Testis (tissue), 5 donors: ENCODE measurements at places on chromosomes 4 and X. TPM values are rescaled to one million over a fixed set of nuclear protein-coding genes. Genes with fewer than 3 reads are reported as not detected.

GRCh38 chr4:157012781-157013180, 41.2 kb upstream of the PDGFC start:
- no peaks in the 10 kb centered on the region for H3K4me1 ChIP-seq
- H3K27ac ChIP-seq: no peak overlapping the region
- no peaks in the 10 kb centered on the region for H3K27me3 ChIP-seq

APLN gene
- 3.1 TPM for total RNA-seq

ELK1 gene
- 102 TPM for total RNA-seq

POU4F2 gene
- 0.93 TPM for total RNA-seq

MAGEA11 gene
- total RNA-seq: 9.8 TPM

DNA sequence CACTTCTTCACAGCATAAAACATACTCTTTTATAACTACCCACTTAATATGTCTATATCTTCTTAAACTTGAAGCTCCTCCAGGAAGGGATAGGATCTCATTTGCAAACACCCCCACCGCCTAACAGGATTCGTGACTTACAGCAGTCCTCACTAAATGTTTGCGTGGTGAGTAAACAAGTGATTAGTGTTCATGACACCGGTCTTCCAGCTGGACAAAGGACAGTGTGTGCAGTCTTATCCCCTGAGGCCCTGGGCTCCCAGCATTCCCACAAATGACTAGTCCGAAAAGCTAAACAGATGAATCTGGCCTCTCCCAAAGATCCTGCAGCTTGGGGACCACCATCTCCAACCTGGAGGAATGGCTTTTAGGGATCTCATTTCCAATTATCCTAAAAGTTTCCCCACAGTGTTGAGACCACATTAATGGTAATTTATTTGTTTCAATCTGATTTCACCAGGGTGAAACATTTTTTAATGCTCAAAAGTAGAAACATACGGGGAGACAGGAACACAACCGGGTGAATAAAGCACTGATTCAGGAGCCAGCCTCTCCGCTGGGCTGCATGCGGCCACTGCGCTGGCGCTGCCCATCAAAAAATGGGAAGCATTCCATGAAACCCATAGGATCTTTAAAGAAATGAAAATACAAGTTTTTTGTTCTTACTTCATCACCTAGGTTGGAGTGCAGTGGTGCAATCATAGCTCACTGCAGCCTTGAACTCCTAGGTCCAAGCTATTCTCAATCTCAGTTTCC, 69.2 kb downstream of the HADH start:
- no peak overlapping the region for H3K27ac ChIP-seq
- no peak overlapping the region for H3K4me3 ChIP-seq
- no peaks in the 10 kb centered on the region for H3K36me3 ChIP-seq
- no peak for DNase-seq

MAGEA10 gene
- total RNA-seq: 6.1 TPM

PI4K2B gene
- total RNA-seq: 18.9 TPM

- DNase-seq: no peak
- no peaks in the 10 kb centered on the region for H3K4me1 ChIP-seq
- no peak overlapping the region for H3K27ac ChIP-seq
- no peak overlapping the region for H3K4me3 ChIP-seq
Observed at GRCh38 chr4:157115613-157116335, 39.8 kb downstream of the GLRB start.

DCAF12L1 gene
- total RNA-seq: 27.0 TPM

HGFAC gene
- 16.8 TPM for total RNA-seq

DNA sequence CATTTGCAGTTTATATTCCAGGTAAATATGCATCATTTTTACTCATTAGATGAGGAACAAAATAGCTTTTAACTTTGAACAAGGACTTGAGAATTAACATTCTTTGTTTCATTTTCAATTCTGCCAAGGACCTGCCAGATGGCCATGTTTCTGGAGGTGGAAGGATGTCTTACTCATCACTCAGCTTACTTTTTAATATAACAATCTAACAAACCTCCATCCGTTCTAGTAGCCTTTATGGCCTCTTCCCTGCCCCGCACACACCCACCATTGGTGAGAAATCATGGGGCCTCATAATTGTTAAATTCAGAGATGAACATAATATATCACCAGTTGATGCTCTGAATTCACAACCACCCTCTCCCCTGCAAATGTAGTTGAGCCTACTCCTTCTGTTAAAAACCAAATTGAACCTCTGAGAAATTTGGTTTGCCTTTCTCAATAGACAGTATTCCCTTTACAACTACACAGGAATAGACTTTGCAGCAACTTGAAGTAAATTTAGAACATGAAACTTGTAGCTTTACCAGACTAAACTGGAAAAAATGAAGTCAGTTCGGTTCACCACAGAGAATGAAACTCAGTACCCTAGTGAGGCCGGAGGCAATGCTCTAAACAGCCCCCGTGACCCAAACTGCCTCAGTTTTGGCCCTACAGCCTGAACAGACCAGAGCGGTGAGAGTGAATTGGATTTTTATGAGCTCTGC, 50.1 kb upstream of the ACSL4 start:
- DNase-seq: no peak
- H3K4me3 ChIP-seq: no peak overlapping the region
- H3K4me1 ChIP-seq: no peaks in the 10 kb centered on the region
- no peak overlapping the region for H3K27ac ChIP-seq
- no peaks in the 10 kb centered on the region for H3K36me3 ChIP-seq
- no peaks in the 10 kb centered on the region for H3K27me3 ChIP-seq

GRCh38 chrX:150864127-150864526, 34.3 kb downstream of the CD99L2 start:
- H3K27ac ChIP-seq: no peak overlapping the region
- no peak for DNase-seq
- no peaks in the 10 kb centered on the region for H3K4me1 ChIP-seq
- H3K27me3 ChIP-seq: no peaks in the 10 kb centered on the region

- DNase-seq: no peak
- no peaks in the 10 kb centered on the region for H3K36me3 ChIP-seq
Observed at GRCh38 chr4:6915041-6916005, 5.7 kb downstream of the TBC1D14 start.

DNA sequence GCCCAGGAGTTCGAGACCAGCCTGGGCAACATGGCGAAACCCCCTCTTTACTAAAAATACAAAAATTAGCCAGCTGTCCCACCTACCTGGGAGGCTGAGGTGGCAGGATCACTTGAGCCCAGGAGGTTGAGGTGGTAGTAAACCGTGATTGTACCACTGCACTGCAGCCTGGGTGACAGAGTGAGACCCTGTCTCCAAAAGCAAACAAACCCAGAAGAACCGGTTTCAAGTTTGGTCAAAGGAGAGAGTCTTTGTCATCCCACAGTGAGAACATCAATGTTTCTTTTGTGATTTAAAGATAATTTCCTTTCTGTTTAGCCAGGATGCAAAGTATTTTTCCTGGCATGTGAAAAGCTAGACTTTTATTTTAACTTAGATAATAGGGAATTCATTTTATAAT, 26.7 kb downstream of the PDK3 start:
- H3K4me3 ChIP-seq: no peak overlapping the region
- DNase-seq: no peak
- no peaks in the 10 kb centered on the region for H3K36me3 ChIP-seq
- H3K27ac ChIP-seq: no peak overlapping the region
- peaks cover 3% of the 10 kb centered on the region for H3K4me1 ChIP-seq

DNA sequence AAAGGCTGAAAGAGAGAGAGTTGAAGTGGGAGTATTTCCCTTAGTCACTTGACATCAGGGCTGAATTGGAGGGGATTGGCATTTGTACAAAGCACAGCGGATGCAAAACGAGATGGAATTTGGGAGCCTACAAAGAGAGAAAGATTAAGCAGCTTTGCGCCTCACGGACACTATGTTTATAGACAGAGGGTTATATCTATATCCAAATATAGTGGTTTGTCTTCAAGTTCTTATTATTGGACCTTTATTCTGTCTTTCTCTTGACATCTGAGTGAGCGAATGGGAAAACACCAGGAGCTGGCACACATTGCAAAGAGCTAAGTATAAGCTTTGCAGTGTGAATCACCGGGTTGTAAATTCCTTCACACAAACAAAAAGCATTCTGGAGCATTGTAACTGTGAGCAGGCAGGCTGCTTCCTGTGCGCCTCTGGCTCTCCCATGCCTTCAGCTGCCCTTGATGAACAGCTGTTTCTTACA, 500.2 kb downstream of the STIM2 start:
- H3K4me1 ChIP-seq: no peaks in the 10 kb centered on the region
- H3K4me3 ChIP-seq: no peak overlapping the region
- H3K27ac ChIP-seq: no peak overlapping the region
- no peaks in the 10 kb centered on the region for H3K36me3 ChIP-seq
- no peaks in the 10 kb centered on the region for H3K27me3 ChIP-seq
- DNase-seq: no peak
